ENCODE measurements at places on chromosomes 4 and X.

DNA sequence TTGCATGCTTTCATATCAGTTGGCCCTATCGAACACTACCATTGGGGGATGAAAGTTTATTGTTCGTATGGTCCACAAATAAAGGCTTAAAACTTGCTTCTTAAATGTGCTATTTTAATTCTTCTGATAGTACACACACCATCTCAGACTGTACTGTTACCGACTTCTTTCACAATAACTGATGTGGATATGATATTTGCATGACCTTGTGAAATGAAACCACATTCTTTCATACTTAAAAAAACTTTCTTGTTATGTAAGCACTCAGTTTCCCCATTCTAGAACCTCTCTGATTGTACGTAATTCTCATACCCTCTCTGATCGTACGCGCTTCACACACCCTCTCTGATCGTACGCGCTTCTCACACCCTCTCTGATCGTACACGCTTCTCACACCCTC lies 12.0 kb upstream of the WDR19 start:
- DNase-seq: peak; percentile 60

GRCh38 chrX:72659723-72660122 lies 54.4 kb downstream of the PHKA1 start:
- DNase-seq: no peak

DNA sequence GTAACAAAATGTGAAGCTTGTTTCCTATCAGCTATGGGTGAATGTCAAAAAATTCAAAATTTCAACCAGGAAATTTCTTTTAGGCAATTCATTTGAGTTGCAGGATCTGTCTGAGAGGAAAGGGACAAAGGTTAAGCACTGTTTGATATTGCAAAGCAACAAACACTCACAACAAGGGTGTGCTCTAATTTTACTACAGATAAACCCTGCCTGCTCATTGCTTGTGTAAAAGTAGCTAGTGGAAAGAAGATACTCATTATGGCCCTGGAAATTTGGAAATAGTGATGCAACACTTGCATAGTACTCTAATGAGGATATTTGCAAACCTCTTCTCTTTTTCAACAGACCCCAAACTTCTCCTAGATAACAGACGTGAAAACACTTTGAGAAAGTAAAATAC lies 27.1 kb downstream of the FAM47E start:
- DNase-seq: peak; percentile 31

GRCh38 chr4:112516471-112517066 lies 589 bp upstream of the NEUROG2 start:
- DNase-seq: peak; percentile 49

Measured in hematopoietic multipotent progenitor cell treated with erythropoietin and hydrocortisone succinate and interleukin-3 and kit ligand, for 4 days (in vitro differentiated cells).